ENCODE measurements at places on chromosomes 7 and 10.

DNA sequence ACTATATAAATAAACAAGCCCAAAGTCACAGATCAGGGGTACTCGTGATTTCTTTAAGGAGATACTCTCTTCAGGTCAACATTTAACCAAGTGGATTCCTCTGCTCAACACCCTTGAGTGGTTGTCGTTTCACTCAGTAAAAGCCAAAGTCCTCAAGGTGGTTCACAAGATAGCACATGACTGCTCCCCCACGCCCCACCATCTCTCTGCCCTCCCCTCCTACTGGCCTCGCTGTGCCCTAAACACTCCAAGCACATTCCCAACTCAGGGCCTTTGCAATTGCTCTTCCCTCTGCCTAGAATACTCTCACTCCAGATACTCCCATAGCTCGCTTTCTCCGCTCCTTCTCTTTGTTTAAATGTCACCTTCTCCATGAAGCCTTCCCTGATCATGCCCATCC lies 72.1 kb upstream of the FHIP2A start:
- no peak for DNase-seq

GRCh38 chr10:60645980-60646379 lies 132.3 kb upstream of the CDK1 start:
- no peak for DNase-seq

GRCh38 chr7:33091111-33091531 lies 18.1 kb downstream of the RP9 start:
- no peak for DNase-seq

- DNase-seq: no peak
Observed at GRCh38 chr10:75712242-75712880, 280.9 kb downstream of the LRMDA start.

DNA sequence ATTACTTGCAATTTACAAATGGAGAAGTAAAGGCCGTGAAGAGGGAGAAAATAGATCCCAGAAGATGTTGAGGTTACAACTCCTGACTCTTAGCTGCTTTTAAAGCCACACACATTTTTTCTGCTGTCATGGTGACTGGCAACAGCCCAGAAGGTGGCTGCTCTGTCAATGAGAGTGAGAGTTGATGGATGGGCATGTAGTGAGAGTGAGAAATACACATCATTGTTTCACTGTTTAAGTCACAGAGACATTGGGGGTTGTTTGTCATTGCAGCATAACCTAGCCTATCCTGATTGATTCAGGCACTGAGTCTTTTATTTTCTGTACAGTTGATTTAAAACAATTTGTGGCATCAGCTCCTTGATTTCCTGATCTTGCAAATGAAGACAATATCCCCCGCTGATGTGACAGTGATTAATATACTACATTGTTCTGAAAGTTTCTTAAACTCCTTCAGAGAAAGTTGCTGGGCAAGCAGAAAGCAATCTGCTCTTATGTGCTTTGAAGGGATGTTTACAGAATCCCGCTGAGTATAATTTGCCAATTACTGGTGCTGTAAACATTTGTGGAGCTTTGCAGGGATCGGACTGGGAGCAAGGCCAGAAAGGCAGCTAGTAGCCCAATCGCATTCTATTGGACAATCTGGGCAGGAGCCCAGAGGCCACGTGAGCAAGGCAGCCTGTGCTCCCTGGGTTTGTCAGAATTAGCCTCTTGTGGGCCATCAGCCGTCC lies 229.6 kb downstream of the PRPF18 start:
- no peak for DNase-seq

GRCh38 chr10:99337311-99337811 lies 8.2 kb downstream of the CNNM1 start:
- no peak for DNase-seq

- DNase-seq: no peak
Observed at GRCh38 chr10:44206127-44206818, 178.6 kb downstream of the CXCL12 start.

- DNase-seq: no peak
Observed at GRCh38 chr10:30455816-30456215, 21.8 kb downstream of the MAP3K8 start.

- no peak for DNase-seq
Observed at GRCh38 chr7:54904130-54904529, 114.7 kb upstream of the EGFR start.

DNA sequence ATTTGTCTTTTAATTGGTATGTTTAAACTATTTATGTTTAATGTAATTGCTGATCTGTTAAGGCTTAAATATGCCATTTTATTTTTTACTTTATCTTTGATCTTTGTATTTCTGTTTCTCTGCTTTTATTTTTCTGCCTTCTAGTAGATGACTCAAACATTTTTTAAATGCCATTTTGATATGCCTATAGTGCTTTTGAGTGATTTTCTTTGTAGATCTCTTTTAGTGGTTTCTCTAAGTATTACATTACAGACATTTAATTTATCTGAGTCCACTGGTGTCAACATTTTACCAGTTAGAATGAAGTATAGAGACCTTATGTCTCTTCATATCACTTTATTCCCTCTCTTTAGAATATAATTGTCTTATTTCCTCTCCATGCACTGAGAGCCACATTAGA lies 32.7 kb downstream of the IL6 start:
- no peak for DNase-seq

DNA sequence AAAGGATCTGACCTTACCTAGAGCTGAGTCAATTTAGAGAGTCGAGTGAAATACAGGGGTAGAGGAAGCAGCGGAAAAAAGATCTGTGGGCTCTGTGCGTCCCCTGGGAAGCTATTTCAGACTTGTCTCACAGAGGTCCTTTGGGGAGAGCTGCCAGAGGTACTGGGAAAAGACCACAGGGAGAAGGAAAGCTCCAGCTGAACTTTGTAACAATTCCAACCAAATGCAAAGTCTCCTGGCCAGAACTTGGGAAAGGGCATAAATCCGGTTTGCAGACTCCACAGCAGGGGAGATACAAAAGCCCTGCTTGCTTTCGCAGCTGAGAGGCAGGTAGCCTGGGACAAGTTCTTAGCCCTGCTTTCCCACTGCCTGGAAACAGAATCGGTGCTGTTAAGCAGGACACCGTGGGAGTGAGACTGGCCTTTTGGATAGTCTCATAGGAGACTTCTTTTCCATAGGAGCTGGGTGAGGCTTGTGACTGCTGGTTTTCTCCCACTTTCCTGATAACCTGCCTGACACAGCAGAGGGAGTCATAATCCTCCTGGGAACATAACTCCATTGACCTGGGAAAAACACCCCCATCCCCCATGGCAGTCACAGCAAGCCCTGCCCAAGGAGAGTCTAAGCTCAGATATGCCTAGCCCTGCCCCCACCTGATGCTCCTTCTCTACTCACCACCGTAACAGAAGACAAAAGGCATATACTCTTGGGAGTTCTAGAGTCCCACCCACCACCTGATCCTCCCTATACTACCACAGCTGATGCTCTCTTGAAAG lies 926.2 kb downstream of the KCNMA1 start:
- DNase-seq: no peak

- DNase-seq: no peak
Observed at GRCh38 chr10:72746426-72747363, 54.8 kb downstream of the MCU start.

GRCh38 chr10:34413214-34413613 lies 401.9 kb downstream of the PARD3 start:
- DNase-seq: no peak

- DNase-seq: no peak
Observed at GRCh38 chr7:15158141-15158810, 255.7 kb upstream of the DGKB start.

GRCh38 chr10:28841625-28842024 lies 164.3 kb downstream of the BAMBI start:
- DNase-seq: no peak

DNA sequence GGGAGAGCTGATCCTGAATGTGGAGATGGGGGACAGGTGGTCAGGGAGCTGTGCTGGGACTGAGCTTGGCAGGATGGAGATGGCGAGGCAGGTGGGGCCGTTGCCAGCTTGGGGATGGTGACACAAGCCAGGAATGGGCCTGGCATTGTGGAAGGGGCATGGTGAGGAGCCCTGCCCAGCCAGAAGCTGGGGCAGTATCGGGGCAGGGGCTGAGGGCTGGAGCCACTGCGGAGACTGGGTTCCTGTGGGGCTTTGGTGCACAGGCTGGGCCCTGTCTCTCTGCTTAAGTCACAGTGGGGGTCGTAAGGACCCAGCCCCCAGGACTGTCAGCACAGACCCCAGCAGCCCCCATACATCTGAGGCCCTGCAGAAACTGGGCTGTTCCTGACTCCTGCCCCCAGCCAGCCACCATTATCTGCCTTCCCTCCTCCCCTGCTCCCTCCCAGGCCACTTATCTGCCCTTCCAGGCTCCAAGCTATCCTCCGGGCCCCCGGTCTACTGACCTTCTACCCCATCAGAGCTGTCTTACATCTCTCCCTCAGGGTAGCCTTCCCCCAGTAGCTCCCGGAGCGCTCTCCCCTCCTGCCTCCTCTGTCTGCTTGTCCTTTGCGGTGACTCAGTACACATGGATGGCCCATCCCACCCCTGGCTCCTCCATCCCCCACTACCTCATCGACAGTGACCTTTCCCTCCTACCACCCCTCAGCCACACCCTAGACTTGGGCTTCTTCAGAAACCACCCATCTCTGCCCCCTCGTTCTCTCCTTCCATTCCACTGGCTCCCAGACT lies 44.2 kb downstream of the PPIF start:
- no peak for DNase-seq

- DNase-seq: no peak
Observed at GRCh38 chr7:95669513-95669912, 73.2 kb upstream of the PDK4 start.

- no peak for DNase-seq
Observed at GRCh38 chr10:114356751-114357514, 47.4 kb downstream of the AFAP1L2 start.

GRCh38 chr7:90720984-90721760 lies 125.1 kb downstream of the CDK14 start:
- no peak for DNase-seq

- no peak for DNase-seq
Observed at GRCh38 chr7:159025161-159025779, 119.4 kb downstream of the VIPR2 start.

DNA sequence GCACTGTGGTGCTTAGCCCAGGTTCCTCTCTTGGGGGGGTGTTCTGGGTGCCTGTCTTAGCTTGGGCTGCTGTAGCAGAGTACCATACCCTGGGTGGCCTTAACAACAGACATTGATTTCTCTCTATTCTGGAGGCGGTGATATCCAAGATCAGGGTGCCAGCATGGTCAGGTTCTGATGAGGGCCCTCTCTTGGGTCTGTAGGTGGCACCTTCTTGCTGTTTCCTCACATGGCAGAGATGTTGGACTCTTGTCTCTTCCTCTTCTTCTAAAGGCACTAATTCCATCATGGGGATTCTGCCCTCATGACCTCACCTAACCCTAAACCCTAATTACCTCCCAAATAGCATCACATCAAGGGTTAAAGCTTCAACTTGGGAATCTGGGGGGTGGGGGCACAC lies 19.9 kb upstream of the CRHR2 start:
- DNase-seq: no peak

Measured in stimulated activated CD4-positive, alpha-beta T cell treated with anti-CD3 and anti-CD28 coated beads, Interleukin-12 subunit alpha, Interleukin-12 subunit beta, amount 100 ng/mL, for 4 hours (primary cell).